ENCODE measurements at places on chromosomes 16 and 17. TPM values are rescaled to one million over a fixed set of nuclear protein-coding genes. Genes with fewer than 3 reads are reported as not detected.

KIAA0753 gene
- 42.1 TPM for total RNA-seq

SPATA22 gene
- total RNA-seq: not detected

PRSS33 gene
- total RNA-seq: not detected

CD300C gene
- 0.68 TPM for total RNA-seq

WNK4 gene
- total RNA-seq: not detected

MYO1D gene
- 75.8 TPM for total RNA-seq

HASPIN gene
- total RNA-seq: 0.31 TPM

ABCA6 gene
- total RNA-seq: 14.9 TPM

Data from ureter (tissue), 1 donor.